ENCODE measurements at places on chromosomes 11 and 22.

DNA sequence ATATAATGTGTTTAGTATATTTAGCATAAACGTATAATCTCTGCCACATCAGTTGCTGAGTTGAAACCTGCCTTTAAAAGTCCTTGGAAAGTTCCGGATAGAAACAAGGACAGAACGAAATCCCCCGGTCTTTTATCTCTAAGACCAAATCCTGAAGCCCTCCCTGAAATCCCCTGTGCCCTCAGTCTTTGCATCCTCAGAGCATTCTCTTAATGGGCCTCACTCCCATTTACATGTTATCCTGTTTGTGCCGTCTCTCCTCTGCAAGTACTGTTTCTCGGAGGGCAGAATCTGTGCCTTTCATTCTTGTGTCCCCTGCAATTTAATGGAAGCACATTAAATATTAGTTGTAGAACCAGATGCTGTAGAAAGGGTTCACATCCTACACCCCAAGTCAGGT lies 56.0 kb downstream of the ZNRF3 start:
- DNase-seq: no peak

- no peak for DNase-seq
Observed at GRCh38 chr11:115316696-115317095, 187.5 kb downstream of the CADM1 start.

DNA sequence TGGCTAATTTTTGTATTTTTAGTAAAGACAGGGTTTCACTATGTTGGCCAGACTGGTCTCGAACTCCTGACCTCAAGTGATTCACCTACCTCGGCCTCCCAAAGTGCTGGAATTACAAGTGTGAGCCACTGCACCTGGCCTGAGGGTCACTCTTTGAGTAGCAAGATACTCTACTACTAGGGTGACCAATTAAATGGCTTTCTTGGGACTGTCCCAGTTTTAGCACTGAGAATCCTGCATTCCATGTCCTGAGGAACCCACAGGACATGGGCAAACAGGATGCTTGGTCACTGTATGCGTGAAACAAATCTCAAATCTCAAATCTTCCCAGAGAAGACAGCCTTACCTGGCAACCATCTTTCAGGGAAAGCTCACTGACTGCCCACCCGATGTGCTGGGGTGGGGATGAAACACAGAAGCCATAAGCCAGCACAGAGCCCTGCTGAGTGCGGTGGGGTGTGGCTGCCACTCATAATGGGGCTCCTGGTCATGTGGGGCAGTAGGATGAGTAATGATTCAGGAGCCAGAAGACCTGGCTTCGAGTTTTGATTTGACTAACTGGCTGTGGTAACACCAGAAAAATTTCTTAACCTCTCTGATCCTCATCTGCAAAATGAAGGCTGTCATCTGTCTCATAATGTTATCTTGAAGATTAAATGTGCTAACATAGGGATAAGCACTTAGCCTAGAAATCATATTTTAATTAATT lies 11.5 kb downstream of the CLMP start:
- peak; percentile 50 for DNase-seq

DNA sequence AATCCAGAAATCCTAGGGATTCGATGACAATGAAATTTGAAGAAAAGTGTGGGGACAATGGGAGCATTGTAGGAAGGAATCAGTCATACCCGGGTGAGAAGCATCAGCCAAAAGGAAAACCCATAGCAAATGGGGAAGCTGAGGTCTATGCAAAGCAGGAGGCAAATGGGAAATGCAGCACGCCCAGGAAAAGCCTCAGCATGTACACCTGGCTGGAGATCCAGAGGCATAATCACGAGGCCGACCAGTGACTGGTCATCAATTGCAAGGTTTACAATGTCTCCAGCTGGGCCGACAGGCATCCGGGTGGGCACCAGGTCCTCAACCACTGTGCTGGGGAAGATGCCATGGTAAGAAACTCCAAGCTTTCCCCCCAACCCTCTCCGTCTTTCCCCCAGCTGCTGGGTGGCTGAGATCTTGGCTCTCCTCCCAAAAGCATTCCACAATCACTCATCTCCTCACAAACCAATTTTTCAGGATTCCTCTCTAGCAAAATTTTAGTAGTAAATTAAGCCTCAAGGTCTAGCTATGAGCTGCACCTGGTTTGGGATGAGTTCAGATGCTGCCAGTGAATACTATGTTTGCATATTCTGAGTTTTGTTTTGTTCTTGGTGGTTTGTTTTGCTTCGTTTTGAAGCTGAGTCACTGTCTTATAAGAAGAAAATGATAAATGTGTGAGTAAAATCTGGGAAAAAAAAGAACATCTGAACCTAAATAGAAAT lies 98.0 kb upstream of the OR5AK2 start:
- DNase-seq: no peak

DNA sequence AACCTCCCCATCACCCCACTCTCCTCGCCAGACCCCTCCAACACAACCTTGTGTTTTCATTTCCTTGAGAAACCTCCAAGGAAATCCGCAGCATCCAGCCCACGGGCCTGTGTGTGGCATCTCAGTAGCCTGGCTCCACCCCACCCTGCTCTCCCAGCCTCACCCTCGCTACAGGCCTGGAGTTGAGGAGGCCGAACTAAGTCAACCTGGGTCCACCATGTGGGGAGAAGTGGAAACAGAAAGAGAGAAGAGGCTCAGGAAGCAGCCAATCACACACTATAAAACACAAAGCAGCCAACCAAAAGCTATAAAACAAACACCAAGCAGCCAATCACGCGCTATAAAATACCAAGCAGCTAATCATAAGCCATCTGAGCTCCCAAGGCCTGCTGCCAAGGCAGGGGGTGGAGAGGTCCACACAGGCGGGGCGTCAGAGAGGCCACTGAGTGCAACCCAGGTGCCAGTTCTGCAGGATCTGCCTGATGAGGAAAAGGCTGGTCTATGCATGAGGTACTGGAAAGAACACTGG lies 72.0 kb downstream of the MICAL3 start:
- no peak for DNase-seq

DNA sequence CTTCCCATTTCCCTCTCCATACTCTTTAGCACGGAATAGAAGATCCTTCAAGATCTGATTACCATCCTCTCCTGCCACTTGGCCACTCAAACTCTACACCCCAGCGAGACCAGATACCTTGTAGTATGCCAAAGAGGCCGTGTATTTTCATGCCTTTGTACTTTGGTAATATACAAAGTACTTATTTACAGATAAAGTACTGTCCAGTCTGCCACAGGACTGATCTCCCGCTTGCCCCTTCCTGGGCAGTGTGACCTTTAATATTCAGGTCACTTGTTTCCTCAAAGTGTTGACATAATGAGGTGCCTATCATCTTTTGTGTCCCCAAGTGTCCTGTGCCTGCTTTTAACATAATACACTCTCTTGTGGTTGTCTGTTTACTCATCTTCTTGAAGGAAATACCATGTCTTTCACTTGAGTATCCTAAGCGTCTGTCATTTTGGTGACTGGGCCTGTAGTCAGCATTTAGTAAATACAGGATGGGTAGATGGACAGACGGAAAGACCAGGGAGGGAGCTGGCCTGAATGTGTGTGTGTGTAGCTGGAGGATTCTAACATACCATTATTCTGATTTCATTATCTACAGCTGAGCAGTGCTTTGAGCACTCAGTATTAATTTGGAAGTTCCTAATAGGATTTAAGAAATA lies 137.4 kb downstream of the NAV2 start:
- DNase-seq: no peak

DNA sequence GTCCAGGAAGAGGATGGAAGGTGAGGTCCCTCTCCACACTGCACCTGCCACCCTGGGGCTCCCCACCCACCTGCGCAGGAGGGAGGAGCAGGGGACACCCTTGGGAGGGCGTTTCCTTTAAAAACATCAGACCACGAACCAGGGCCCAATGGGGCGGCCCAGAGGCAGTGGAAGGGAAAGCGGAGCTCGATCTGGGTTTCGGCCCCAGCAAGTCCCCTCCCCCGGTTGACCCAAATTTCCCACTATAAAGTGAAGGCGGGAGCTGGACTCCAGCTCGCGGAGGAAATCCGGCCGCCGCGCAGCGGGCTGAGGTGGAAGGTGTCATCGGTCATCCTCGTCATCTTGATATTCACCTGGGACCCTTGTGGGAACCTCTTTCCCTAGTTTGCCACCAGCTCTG lies 99.3 kb downstream of the WNT7B start:
- no peak for DNase-seq

DNA sequence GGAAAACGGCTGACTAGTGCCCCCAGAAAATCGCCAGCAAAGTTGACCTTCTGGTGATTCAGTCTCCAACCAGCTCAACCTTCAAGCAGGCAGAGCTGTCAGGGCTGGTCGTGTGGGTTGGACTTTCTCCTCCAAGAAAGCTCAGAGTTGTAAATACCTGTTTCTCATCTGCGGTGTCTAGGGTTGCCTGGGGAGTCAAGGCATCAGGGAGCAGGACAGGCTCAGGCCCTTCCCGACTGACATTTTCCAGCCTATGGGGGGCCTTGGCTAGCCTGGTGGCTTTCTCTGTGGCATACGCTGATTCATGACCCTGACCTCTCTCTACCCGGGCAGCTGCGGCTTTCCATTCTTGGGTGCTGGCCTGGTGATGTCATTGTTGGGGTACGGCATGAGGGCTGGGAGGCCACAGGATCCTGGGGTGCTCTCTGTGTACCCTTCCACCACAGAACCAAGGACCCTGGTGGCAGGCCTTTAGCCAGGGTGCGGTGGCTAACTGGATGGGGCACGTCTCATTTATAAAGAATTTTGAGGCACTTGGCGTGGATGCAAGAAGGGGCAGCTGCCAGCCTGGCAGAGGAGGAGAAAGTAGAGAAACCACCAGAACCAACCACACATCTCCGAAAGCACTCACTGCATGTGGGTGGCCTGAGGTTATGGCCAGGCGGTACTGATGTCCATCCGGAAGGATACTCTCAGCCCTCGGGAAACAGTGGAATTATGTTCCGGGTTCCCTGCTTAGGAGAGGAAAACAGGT lies 64.9 kb downstream of the BCR start:
- DNase-seq: peak; percentile 88

DNA sequence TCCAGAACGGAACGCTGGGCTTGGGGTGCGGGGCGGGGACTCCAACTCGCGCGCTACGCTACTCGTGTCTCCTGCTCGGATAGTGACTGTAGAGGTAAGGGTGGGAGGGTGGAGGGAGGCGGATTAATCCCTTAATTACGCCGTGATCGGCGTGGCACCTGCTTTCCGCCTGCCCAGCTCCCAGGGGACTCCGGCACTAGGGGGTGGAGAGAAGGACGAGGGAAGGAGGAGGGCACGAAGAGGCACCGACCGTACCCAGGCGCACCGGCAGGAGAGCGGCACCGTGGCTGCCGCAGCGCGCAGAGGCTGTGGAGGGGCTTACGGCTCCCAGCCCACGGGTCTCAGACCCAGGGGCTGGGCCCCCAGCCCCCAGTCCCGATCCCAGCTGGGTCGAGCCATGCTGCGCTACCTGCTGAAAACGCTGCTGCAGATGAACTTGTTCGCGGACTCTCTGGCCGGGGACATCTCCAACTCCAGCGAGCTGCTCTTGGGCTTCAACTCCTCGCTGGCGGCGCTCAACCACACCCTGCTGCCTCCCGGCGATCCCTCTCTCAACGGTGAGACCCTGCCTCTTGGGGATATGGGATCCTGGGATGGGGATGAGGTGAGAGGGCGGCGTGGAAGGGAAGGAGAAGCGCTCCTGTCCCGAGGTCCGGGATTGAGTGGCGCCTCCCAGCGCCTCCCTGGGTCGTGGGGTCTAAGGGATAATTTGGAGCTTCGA lies at the start of gene ROBO3:
TSS of gene ROBO3 (plus strand) at position 252 of the 721 bp plus-strand sequence. CDS start at position 398, 146 bp downstream.
- DNase-seq: no peak

DNA sequence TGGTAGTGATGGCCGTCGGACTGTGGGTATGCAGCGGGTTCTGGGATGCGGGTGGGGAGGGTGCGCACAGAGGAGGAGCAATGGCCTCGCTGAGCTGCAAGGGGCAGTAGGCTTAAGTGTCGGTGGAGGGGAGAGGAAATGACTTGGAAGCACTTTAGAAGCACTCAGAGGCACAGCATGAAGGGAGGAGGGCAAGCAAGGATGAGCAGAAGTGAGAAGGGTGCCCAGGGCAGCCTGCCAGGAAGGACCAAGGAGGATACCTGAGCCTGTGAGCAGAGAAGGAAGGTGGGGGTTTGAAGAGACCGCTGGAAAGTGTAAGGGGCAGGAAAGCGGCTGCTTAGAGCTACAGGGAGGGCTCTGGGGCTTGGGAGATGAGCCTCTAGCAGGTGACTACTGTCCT lies 330 bp downstream of the SLC5A1 start:
- DNase-seq: no peak

DNA sequence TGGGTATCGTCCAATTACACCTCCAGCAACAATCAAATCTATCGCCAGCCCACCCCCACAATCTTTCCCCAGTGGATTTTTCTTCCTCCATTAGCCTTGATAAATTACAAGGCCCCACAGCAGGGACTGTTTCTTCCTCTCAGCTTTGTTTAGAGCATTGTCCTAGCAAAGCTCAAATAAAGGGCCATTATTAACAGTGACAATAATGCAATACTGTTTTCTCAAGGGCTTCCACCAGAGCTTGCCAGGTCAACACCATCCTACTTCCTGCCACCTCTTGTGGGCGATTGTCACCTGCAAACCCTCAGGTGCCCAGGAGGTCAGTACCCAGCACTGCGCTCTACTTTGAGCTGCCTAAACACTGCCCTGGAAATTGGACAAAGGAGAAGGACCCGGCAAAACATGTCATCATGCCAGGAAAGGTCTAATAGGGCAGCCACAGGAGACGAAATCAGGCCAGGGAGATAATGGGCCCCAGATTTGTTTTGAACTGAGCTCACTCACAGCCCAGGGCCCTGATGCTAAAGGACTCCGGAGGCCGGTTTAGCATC lies 95.2 kb downstream of the ABTB2 start:
- DNase-seq: no peak

DNA sequence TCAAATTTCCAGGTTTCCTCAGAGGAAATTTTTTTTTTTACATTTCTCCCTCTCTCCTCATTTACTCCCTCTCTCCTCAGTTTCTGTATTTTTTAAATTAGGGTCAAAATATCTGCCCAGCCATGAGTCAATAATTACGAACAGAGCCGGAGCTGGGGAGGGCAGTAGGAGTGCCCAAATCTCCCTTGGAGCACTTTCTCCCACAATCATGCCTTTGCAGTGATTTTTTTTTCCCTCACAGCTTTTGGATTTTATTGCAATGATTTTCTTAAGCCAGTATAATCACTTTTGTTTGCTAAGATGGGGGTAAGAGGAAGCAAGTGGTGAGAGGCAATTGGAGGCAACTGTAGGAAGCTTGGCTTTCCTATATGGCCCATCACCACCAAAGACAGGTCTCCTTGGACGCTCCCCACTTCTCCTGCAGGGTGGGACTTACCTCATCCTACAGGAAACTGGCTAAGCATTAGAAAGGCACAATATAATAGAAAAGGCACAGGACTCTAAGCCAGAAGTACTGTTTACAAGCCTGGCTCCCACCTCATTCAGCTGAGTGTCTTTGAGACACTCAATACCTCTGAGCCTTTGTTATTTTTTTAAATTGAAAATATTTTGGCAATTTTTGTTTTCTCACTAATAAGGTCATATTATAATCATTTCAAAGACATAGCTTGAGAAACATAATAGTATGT lies 192.6 kb upstream of the PITPNB start:
- DNase-seq: peak; percentile 31

GRCh38 chr22:21961886-21962654 lies 9.4 kb upstream of the PPM1F start:
- DNase-seq: peak; percentile 46

GRCh38 chr11:74205181-74205580 lies 34.1 kb downstream of the PPME1 start:
- DNase-seq: no peak

- DNase-seq: no peak
Observed at GRCh38 chr11:25992294-25992693, 339.6 kb upstream of the ANO3 start.

GRCh38 chr11:94537031-94537600 lies 6.6 kb upstream of the FUT4 start:
- peak; percentile 57 for DNase-seq
